ENCODE measurements at places on chromosomes 4 and X.

- DNase-seq, result no peak
These were observed 6.3 kb upstream of the PPEF2 start for GRCh38 chr4:75908555-75908954.

- peak; percentile 45 for DNase-seq
These were observed 5.7 kb upstream of the SCOC start for GRCh38 chr4:140367738-140368137.

DNA sequence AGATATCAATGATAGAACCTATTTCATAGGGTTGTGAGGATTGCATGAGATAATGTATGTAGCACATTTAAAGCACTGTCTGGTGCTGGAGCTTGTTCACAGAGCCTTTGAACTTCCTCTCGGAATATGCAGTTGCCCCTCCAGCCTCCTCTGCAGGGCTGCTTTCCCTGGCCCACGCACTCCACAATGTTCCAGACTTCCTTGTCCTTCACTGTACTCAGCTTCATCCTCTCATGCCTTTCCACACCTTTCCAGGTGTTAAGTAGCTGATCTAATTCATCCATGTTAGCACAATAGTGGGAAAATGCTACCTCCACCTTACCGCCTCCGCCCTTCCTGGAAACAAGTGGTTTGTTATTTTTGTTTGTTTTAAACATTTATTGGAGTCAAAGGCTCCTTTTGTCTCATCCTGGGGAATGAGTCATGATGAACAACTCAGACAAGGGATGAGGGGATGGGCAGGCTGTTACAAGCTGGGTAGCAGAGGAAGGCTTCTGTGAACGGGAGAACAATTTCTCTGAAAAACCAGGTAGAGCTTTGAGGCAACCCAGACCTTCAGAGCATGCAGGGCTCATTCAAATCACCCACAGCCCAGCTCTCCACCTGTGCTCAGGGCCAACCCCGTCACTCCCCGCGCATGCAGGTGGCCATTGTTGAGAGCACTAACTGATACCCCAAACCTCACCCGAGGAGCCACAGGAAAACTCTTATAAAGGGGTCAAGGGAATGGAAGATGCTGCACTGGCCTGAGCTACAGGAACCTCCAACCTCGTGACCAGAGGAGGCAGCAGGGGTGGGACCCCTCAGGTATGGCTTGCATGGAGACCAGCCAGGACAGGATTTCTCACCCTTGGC lies 84.9 kb upstream of the TBL1X start:
- DNase-seq, result peak; percentile 38

DNA sequence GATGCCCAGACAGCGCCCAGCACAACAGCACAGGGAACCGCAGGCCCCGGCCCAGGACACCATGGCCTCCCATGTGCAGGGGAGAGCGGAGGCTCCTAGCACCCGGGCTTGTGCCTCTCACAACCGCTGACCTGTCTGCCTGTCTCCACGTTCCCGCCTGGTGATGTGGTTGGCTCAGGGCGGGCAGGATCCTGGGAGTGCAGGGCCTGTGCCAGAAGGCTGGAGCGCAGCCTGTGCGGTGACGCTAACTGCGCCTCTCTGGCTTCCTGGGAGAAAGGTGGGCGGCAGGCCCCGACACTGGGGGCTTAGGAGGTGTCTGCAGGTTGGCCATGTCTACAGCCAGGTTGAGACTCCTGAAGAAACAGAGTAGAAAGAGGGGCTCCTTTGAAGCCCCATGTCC lies 48.7 kb downstream of the CPZ start:
- DNase-seq, result no peak

DNA sequence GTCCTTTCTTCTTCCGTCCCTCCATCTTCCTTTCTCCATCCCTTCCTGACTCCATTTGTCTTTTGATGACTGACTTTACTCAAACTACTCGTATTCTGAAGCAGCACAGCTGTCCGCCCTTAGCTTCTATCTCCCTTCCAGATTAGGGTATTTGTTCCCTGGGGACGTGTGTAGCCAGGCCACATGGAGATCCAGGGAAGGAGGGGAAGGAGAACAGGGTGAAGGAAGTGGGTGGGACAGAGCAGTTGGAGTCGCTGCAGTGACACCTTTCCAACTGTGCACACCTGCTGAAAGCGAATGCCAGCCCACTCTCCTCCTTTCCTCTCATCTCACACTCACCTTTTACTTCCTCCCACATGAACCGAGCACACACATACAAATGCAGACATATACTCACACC lies 323.8 kb downstream of the DCTD start:
- DNase-seq, result no peak

- no peak for DNase-seq
These were observed 2266.1 kb downstream of the PCDH7 start for GRCh38 chr4:32986236-32986635.

DNA sequence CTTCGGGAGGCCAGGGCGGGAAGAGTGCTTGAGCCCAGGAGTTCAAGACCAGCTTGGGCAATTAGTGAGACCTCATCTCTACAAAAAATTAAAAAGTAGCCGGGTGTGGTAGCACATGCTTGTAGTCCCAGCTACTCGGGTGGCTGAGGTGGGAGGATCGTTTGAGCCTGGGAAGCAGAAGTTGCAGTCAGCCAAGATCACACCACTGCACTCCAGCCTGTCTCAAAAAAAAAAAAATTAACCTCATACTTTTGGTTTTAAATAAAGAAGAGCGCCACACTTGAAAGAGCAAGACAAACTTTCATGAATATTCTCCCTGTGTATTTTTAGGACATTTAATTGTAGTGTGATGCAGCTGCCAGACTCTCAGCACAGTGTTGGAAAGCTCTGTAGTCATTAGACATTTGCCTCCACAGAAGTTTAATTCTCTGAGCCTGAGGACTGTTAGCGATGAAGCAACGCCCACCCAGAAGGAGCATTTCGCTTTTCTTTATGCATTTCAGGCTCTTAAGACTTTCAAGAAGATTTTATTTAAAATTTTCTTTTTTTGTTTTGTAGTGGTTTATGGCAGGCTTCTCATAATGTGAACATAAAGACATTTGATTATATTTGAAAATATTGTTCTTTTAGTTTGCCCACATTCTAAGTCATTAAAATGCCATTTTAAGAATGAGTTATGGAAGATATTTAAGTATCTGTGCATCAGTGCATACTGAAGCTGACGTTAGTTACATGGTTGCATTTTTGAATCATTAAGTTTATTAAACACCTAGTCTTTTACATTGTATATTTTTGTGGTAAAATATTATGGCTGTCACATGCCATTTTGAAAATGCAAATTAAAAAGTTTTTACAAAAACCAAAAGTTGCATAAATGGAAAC lies 45.8 kb downstream of the DCLK2 start:
- no peak for DNase-seq

- peak; percentile 64 for DNase-seq
These were observed 168.9 kb downstream of the ZNF674 start for GRCh38 chrX:46376246-46376885.

GRCh38 chrX:15737190-15737958 lies 696 bp upstream of the CA5B start:
- no peak for DNase-seq

GRCh38 chr4:139736274-139736660 lies 70.6 kb downstream of the MGST2 start:
- no peak for DNase-seq

DNA sequence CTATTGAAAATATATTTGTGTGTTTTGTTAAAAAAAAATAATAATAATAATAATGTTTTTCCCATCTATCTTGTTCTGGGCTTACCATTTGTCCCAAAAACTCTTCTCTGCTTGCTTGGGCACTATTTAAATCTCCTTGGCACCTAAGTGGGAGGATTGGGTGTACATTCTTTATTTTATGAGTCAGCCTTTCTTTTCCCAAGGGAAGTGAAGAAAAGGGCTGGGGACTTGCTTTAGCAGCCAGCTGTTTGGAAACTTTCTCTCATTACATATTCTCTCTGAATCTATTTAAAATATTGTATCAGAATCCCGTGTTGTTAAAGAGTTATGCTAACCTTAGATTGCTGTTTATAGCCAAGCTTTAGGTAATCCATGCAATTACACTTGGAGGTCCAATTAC lies 2332.4 kb downstream of the ARAP2 start:
- DNase-seq, result no peak

DNA sequence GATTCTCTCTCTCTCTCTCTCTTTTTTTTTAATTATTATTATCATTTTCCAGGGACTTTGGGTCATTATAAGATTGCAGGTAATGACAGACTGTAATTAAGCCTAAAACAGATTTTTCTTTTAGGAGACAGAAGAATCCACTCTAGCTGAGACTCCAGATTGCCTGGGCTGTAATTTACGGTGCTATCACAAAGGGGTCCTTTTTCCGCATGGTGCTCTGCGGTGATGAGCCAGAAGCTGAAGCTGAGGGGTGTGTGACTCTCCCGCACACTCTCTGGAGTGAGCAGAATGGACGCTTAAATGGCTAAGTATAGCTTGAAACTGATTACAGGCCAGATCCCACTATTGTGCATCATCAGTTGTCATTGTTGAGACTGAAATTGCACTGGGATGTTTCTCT lies 50.0 kb downstream of the LGI2 start:
- no peak for DNase-seq

DNA sequence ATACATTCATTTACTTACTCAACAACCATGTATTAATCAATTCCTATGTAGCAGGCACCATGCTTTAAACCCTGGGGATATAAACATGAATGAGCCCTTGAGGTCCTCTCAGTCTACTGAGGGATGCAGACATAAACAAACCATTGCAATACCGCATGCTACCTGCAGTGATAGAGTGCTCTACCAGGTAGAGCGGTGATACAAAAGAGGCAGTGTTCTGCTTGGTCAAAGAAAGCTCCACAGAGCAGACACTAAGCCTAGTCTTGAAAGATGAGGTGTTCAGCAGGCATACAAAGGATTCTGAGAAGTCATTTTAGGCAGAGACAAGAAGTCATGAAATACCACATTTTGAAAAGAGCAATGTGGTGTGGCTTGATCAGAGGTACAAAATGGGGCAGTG lies 26.9 kb upstream of the AMOT start:
- no peak for DNase-seq

- DNase-seq, result no peak
These were observed 23.4 kb upstream of the ACSL1 start for GRCh38 chr4:184849185-184849584.

GRCh38 chr4:188403272-188403671 lies 264.0 kb downstream of the TRIML1 start:
- no peak for DNase-seq

GRCh38 chr4:157141976-157142375 lies 66.0 kb downstream of the GLRB start:
- DNase-seq, result no peak

DNA sequence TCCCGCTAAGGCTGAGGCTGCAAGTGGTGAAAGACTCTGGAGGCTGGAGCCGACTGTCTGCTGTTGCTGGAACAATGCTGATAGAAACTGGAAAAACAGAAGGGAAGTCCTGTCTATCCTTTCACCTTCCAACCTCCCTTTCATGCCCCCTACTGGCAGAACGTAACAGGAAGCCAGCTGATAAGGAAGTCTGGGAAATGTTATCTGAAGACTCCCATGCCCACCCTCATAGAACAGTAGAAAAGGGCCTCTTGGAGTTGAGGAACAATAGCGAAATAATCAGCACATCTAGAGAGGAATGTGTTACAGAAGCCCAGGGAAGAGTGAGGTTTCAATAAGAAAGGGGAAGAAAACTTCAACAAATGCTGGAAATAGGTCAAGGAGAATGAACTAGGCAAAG lies 117.1 kb upstream of the DKK2 start:
- DNase-seq, result no peak

DNA sequence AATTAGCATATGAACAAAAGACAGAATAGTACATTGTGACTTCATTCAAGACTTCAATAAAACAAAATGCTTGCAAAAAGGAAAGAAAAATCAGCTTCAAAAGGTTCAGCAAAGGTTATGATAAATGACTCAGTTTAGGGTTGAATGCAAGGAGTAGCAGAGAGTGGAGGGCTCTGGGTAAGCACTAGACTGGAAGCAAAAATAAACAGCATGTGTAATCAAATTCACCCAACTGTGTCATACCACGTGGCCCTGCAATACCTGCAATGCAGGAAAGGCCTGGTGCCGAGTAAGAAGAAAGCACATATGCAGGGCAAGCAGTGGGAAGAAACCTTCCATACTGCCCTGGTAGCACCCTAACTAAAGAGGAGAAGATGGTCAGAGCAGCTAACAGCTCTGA lies 88.7 kb downstream of the ATP11C start:
- no peak for DNase-seq

- DNase-seq, result peak; percentile 80
These were observed 50.0 kb downstream of the HOPX start for GRCh38 chr4:56630876-56631666.

DNA sequence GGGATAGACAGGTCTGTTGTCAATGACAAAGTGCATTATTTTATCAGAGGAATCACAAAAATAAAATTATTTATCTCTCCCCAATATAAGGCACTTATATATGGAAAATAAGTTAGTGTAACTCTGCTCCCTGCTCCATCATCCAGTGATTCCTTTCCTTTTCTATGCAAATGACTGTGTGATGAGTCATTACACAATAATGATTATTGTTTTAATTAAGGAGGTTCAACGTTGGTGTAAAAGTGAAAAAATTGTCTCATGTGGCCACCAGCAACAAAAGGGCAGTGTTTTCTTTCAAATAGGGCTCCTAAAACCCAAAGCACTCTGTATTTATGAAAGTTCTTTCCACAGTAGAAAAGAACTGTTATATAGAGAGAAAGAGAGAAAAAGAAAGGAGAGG lies 16.7 kb downstream of the SLC7A11 start:
- DNase-seq, result peak; percentile 53

- no peak for DNase-seq
These were observed 1930.8 kb downstream of the C4orf33 start for GRCh38 chr4:131026771-131027170.

DNA sequence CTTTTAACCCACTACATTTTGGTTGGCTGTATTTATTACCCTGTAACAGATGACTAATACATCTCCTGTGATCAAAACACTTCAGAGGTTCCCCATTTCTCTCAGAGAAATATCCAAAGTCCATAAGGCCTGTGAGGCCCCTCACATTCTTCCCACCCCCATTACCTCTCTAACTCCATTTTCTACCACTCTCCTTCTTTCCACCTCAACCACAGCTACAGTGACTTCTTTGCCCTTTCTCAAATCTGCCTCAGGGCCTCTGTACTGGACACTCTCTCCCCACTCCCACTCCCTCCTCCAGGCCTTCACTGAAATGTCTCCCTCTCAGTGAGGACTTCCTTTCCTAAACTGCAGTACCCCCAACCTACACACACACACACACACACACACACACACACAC lies 8.4 kb upstream of the TMEM144 start:
- DNase-seq, result no peak

GRCh38 chrX:133171962-133172708 lies 46.0 kb downstream of the TFDP3 start:
- no peak for DNase-seq

DNA sequence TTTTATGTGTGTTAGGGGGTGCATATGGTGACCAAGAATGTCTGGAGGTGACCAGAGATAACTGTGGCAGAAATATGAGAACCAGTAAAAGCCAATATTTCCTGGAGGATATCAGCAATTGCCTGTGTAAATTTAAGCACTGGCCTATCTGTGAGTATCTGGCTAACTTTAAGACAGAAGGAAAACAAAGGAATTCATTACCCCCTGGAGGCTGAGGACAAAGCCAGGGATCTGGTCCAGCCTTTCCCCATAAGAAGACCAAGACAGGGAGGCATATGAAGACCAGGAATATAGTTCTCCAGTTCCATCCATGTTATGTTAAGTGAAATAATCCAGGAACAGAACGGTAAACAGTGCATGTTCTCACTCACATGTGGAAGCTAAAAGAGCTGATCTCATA lies 49.2 kb downstream of the MFAP3L start:
- no peak for DNase-seq

Data from fibroblast of skin of right quadriceps (primary cell).